ENCODE measurements at places on chromosomes 1 and 21.
A peak's percentile ranks its signal among the peaks of the same experiment; 100 is the strongest.

DNA sequence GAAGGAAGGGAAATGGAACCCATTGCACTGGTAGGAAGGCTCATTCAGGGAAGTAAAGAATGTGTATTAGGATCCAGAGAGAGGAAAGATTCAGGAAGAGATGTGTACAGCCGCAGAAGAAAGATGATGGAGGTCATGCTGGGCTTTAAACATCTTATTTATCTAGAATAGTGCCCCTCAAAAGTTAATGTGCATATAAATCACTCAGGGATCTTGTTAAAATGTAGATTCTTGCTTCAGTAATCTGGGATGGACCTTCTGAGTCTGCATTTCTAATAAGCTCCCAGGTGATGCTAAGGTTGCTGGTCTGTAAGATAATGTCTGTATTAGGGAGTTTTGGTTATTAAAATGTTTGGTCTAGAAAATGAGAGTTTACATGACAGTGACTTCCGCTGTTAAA lies 46.3 kb downstream of the ADGRL2 start:
- no peak for DNase-seq

DNA sequence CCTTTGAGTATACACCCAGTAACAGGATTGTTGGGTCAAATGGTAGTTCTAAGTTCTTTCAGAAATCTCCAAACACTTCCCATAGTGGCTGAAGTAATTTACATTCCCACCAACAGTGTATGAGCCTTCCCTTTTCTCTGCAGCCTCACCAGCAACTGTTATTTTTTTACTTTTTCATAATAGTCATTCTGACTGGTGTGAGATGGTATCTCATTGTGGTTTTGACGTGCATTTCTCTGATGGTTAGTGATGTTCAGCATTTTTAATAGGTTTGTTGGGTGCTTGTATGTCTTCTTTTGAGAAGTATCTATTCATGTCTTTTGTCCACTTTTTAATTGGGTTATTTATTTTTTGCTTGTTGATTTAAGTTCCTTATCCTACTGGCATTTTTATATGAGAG lies 26.4 kb upstream of the LAMC1 start:
- DNase-seq, result no peak

GRCh38 chr1:26409191-26409807 lies 1.3 kb upstream of the LIN28A start:
- DNase-seq, result no peak

DNA sequence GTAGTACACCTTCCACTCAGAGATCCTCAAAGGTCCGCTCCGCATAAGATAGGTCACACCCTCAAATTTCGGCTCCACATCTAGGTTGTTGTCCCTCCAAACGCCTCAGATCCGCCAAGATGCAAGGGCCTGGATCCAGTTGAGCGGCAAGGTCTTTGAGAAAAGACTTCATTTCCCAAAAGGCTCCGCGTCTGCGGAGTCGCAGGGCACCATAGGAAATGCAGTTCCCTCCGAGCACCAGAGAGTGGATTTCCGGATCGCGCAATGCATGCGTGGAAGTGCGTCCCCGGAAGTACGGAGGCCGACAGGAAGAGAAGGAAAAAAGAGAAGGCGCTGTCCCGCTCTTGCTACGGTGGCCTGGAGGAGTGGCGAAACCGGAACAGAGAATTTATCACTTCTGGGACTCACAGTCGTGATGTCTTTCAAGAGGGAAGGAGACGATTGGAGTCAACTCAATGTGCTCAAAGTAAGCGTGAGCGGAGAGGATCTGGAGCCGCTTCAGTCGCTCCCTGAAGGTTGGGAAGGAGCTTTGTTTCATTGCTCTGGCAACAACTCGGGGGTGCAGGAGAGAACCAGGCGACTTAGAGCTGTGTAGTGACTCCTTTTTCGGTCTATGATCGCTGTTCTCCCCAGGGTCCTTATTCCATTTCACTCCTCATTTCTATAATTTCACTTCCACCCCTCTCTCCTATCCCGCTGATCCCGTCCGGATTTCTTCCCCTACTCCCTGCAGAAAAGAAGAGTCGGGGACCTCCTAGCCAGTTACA lies at the start of the genes LYSMD1 and SCNM1:
LYSMD1 (minus strand) TSS at position 165 of the 767 bp plus-strand sequence. CDS start 644 bp downstream, outside the sequence.
SCNM1 (plus strand) TSS at position 407 of the 767 bp plus-strand sequence; CDS start at position 416, 9 bp downstream.
- peak; percentile 74 for DNase-seq

GRCh38 chr1:118928739-118929554 lies 59.2 kb downstream of the TBX15 start:
- DNase-seq, result no peak

GRCh38 chr1:3894626-3895278 lies 5.3 kb downstream of the C1orf174 start:
- no peak for DNase-seq

- DNase-seq, result peak; percentile 53
Measured at GRCh38 chr1:24705260-24706073, 39.8 kb upstream of the CLIC4 start.

- no peak for DNase-seq
Measured at GRCh38 chr1:225870911-225871310, 11.3 kb downstream of the TMEM63A start.

All from 8988T (cell line).